ENCODE measurements at places on chromosomes 3 and 15. TPM values are rescaled to one million over a fixed set of nuclear protein-coding genes. Genes with fewer than 3 reads are reported as not detected.

GRCh38 chr3:187210545-187211327 is 13.4 kb downstream of the RTP1 start:
- DNase-seq, result peak; percentile 58

DNA sequence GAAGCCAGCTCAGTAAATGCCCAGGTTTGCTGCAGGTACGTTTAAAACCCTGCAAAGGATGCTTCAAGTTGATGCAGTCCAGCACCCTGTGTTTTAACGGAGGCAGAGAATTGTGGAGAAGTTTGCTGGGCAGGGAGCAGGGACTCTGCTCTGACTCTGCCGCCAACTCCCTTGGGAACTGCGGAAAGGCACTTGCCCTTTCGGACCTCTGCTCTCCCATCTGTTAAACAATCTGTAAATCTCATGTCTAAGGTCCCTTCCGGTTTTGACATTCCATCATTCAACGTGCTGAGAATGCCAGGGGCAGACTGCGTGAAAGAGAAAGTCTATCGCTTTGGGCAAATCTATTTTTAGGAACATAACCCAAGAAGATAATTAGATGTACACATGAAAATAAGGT is 184.5 kb downstream of the OPA1 start:
- no peak for DNase-seq

DNA sequence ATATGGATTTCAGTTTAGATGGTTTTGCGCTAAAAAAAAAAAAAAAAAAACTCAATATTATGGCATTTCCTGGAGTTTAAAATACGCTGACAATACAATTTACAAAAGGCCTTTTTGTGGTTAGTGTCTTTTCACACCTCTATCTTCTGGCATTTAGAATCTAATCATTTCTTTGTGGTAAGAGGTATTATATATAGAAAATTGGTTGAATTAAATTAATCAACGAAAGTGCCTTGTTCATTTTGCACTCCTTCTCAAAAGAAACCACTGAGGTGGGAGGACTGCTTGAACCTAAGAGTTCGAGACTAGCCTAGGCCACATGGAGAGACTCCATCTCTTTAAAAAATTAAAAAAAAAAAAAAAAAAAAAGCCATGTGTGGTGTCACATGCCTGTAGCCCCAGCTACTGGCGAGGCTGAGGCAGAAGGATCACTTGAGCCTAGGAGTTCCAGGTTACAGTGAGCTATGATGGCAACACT is 90.0 kb upstream of the ICE2 start:
- no peak for DNase-seq

DNA sequence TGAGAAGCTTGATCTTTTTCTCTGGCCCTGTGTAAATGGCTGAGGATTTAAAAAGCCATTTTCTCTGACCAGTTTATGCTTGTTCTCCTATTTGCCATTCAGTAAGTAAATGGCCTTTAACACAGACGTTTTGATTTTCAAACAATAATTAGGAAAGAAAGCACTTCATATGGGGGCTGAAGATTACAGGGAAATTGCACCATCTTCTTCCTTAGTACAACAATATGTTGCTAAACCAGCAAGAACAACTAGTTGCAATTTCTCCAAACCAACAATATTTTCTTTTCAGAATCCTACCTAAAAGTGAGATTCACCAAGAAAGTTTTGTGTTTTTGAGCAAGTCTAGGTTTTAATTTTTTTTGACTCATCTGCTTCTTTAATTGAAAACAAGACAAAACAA is 80.5 kb upstream of the CCNL1 start:
- no peak for DNase-seq

GRCh38 chr3:55458181-55458790 is 28.8 kb downstream of the WNT5A start:
- no peak for DNase-seq

DNA sequence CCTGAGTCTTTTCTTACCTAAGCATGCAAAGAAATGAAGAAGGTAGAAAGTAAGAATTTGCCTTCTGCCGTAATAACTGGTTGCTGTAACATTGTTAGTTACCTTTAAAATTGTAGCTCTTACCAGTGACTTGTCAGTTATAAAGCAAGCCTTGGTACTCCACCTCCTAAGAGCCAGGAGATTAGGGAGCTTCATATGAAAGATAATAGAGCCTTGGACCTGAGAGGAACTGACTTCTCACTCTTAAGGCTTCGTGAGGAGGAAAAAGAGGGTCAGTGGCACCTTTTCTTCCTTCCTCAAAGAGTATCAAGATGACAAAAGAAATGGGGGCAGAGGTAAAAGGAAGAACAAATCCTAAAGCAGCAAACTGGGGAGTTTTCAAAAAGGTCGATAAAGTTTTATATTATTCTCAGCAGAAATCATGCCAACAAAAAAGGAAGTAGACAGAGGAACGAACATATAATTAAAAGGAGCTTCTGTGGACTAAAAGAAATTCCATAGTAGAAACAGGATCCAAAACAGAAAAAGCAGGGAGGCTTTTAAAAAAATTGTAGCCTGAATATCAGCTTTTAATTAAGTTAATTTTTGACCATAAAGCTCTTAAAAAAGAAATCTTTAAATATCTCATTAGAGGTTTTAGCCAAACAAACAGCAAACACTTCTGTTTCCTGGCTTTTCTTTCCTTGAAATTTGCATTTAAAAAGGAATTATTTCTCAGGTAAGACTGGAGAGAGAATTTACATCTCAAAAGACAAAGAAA is 847.1 kb upstream of the ALCAM start:
- DNase-seq, result no peak

GRCh38 chr3:63998852-63999754 is 24.2 kb downstream of the PSMD6 start:
- no peak for DNase-seq

GRCh38 chr15:80693682-80694610 is 1.2 kb upstream of the ABHD17C start:
- peak; percentile 45 for DNase-seq

DNA sequence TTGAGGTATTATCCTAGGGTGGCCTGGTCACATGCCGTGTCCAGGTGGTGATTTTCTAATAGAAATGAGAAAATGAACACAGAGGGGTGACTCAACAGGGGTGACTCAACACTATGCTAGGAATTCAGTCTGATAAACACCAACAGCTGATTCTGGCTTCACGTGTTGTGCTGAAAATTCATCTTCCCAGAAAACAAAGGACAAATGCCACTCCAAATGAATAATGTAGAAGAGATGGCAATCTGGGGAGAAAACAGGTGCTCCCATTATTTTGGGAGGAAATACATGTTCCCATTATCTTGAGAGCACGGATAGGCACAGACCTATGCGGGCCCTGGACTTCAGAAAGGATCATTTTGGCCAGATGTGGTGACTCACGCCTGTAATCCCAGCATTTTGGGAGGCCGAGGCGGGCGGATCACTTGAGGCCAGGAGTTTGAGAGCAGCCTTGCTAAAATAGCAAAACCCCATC is 101.2 kb upstream of the MEX3B start:
- DNase-seq, result peak; percentile 18

DNA sequence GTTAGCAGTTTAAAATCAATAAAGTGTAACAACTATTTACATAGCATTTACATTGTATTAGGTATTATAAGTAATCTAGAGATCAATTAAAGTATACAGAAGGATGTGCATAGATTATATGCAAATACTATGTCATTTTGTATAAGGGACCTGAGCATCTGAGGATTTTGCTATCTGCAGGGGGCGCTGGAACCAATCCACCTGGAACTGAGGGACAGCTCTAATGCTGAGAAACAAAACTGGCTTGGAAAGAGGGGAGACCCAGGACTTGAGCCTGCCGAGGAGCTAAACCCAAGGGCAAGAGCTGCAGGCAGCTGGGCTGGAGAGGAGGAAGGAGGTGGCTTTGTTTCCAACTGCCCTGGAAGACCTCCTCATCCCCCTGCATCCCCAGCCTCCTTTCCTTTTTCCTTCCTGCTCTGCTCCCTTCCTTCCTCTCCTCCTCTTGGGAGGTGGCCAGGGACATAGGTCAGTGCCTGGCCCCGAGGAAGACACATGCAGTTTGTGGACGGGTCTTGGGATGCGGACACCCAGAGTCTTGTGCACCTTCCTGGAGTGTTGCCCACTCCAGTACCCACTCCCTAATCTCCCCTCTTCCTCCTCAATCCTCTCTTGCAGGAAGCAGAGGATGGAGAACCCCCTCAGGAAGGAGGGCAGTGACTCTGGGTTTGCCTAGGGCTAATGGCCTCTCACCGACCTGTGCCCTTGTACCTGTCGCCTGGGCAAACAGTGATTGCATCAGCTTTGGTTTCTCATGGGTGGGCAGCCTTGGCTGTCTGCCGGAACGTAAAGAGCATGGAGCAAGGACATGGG is 825 bp upstream of the RTP3 start:
- no peak for DNase-seq

DNA sequence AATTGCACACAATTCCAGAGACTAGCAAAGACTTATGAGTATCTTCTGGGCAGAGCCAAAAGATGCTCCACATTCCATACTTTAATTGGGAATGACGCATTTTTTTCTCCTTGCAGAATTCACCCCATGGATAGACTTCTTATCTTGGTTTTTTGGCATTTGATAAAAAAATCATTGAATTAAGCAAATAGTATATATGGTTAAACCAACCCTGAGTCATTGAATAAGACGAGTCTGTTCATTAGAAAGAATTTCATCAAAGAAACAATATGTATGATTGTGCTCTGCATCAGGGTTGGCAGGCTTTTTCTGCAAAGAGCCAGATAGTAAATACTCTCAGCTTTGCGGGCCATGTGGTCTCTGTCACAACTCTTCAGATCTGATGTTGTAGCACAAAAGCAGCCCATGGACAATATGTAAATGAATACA is 9.2 kb upstream of the PDZRN3 start:
- DNase-seq, result no peak

DNA sequence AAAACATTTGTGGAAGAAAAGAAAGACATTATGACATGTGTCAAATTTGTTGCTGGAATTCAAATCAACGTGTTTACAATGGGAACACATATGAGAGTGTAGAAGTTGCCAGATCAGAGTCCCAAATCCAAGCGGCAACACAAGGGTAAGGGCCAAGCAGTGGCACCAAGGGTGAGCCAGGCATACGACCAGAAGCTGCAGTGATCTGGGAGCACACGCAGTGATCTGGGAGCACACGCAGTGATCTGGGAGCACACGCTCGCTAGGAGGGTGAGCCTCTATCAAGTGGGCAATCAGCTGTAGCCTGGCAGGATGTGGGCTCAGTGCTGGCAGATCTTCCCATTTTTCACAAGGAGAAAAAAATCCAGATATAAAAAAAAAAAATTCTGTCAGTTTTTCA is 148.2 kb downstream of the TLE3 start:
- no peak for DNase-seq

DNA sequence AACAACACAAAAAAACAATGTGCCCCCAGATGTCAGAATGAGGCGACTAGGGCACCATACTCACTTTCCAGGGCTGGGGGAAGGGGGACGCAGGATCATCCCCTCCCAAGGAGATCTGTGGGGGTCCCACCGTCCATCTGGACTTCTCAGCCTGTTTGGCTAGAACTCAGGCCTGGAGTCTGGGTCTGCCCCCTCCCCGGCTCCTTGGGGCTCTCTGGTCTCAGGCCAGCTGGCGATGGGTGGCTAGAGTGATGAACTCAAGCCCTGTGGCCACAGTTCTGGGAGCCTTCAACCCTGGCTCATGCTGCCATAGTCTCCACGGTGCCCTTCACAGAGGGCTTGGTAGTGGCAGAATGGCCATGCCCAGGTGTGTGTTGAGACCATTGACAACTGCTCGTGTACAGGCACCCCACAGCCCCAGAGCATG is 13.6 kb downstream of the ZBTB47 start:
- DNase-seq, result no peak

GRCh38 chr3:128489674-128489926 is 3.4 kb downstream of the GATA2 start:
- no peak for DNase-seq

GRCh38 chr3:99614768-99615167 is 23.6 kb upstream of the COL8A1 start:
- DNase-seq, result no peak

DNA sequence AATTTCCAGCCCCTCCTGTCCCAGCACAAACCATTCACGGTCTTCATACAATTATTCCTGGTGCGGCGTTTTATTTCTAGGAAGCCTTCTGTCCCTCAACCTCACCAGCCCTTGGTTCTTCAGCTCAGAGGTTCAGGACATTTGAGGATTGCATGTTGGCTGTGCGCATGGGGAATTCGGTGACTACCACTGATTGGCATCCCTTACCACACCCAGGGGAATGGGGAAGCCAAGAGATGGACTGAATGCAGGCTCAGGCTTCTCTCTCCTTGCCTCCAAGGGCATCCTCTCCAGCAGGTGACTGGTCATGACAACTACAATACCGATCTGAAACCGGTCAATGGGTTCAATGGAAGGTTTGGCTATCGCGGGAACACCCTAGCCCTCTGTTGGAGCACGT is 153.8 kb downstream of the MTHFS start:
- no peak for DNase-seq

DNA sequence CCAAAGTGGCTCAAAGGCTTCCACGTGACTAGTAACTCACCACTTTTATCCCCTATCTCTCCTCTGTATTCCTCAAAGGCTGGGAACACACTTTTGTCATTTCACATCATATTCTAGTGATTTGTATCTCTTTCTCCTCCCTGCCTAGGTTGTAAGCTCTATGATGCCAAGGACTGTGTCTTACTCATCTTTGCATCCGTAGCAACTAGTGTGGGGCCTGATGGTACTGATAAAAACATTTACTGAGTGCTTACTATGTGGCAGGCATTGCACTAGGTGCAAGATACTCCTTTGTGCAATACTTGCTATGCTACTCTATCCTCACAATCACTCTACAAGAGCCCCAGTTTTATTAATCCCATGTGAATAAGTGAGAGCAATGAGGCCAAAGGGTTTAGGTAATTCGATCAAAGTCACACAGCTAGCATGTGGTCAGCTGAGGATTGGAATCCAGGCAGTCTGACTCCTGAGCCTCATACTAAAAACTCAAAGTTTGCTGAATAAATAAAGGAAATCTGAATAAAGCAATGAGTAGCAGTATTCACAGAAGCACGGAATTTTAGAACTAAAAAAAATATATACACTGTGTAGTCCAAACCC is 342.6 kb upstream of the ICE2 start:
- DNase-seq, result no peak

GRCh38 chr3:53519065-53519709 is 24.8 kb downstream of the CACNA1D start:
- DNase-seq, result no peak

- DNase-seq, result no peak
Measured at GRCh38 chr3:187072102-187072501, 67.2 kb downstream of the RPL39L start.

- DNase-seq, result no peak
Measured at GRCh38 chr15:67641453-67641852, 99.0 kb downstream of the MAP2K5 start.

DNA sequence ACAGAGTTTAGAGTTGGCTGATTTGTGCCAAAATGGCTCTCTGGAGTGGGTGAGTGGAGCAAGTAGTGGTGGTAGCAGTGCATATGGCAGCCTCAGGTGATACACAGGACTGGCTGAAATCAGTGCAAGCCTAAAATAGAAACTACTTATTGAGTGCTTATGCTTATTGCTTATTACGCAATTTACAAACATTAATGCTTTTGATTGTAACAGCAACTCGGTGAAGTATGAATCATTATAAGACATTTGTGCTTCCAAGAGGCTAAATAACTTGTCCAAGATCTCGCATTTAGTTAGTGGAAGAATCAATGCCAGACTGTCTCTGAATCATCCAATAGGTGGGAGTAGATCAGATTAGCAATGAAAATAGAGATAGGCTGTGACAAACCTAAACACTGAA is 353.8 kb downstream of the NAALADL2 start:
- DNase-seq, result no peak

The PTX3 gene
- total RNA-seq, result 4.7 TPM

The ZCWPW2 gene
- total RNA-seq, result 1.8 TPM

The SERF2 gene
- 71.6 TPM for total RNA-seq

The KPNA1 gene
- total RNA-seq, result 43.9 TPM

The KIF7 gene
- 7.3 TPM for total RNA-seq

The GP5 gene
- total RNA-seq, result 0.09 TPM

The CD200R1L gene
- not detected for total RNA-seq
